NCI-H1436 treated with DMSO at 0.1 percent for 48 hours (cell line): ENCODE measurements at places on chromosomes 3 and 15.

DNA sequence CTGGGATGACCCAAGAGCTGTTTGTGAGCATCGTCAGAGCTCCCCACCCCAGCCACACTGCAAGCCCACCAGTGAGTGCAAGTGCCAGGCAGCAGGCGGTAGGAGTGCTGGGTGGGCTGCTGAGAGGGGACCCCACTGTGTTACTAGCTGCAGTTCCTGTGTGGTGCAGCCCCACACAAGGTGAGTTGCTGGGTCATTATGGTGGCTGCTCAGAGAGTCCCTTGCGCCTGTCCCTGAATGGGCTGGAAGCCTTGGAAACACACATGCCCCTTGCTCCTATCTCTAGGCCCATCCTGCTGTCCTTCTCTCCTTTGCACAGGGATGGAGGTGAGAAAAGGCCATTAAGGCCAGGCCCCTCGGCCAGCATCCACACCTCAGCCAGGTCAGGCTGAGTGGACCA, 83.7 kb downstream of the SEC22A start:
- no peak for DNase-seq

GRCh38 chr3:129543156-129543790, at the start of gene H1-8:
TSS of gene H1-8 (plus strand) at chr3:129543175. CDS start at chr3:129543219, 44 bp downstream.
- DNase-seq = no peak

DNA sequence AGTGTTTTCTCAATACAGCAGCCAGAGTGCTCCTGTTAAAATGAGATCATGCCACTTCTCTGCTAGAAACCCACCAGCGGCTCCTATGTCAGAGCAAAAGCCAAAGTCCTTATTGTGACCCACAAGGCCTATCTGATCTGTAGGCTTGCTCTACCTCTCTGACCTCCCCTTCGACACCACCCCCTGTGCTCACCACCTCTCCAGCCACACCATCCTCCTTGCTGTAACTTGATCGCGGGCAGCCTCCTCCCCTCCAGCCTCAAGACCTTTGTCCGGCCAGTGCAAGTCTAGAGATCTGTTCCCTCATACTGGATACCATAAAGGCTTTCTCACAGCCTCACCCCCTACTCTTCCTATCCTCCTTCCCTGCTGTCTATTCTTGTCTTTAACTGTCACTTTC, 1.9 kb upstream of the IGDCC4 start:
- no peak for DNase-seq

DNA sequence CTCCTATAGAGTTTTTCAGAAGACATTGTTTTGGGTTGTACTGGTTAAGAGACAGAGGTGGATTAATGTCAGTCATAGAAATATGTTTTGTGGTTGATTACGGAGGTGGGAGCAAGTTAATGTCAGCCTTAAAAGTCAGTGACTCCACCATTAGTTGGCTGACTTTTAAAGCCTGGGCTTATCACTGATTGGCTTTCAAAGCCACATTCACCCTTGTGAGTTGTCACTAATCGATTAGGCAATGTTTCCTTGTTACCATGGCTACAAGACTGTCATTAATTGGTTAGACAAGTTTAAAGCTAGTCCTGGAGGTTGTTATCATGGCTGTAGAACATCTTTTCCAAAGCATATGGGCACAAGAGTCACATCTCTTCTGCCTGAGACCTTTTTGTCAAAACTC, 73.0 kb downstream of the NEO1 start:
- no peak for DNase-seq

GRCh38 chr3:192068464-192069254, 607.7 kb downstream of the PYDC2 start:
- no peak for DNase-seq

- DNase-seq = no peak
Measured at GRCh38 chr3:183548262-183548769, 7.2 kb downstream of the KLHL6 start.

- peak; percentile 11 for DNase-seq
Measured at GRCh38 chr15:51499379-51499976, 123.1 kb downstream of the DMXL2 start.

DNA sequence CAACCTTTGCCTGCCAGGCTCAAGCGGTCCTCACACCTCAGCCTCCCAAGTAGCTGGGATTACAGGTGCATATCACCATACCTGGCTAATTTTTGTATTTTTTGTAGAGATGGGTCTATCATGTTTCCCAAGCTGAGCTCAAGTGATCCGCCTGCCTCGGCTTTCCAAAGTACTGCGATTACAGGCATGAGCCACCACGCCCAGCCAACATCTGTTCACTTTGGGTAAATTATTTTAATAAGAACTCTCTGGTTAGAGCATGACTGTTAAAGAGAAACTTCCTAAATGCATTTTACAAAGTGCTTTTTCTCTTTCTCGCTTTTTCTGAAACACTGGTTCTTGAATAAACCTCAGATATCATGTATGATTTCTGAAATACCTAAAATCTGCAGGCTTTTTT, 172.5 kb downstream of the PTPRG start:
- DNase-seq = no peak

- no peak for DNase-seq
Measured at GRCh38 chr15:56758770-56759449, 25.6 kb upstream of the ZNF280D start.

DNA sequence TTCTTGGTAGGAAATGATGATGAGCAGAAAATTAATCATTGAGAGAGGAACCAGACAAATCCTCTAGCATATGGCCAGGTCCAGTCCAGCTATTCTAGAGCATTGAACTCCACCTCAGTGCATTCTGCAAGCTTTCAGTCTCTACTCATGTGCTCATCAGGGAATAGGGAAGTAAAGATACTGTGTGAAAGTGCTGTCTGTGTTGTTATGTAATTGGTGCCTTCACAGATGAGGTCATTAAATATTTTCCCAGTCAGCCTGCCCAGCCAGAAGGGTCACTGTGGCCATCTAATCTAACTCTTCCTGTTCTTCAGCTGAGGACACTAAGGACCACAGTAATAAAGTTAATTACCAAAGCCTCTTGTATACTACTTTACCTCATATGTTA, 28.2 kb downstream of the C3orf62 start:
- DNase-seq = no peak

DNA sequence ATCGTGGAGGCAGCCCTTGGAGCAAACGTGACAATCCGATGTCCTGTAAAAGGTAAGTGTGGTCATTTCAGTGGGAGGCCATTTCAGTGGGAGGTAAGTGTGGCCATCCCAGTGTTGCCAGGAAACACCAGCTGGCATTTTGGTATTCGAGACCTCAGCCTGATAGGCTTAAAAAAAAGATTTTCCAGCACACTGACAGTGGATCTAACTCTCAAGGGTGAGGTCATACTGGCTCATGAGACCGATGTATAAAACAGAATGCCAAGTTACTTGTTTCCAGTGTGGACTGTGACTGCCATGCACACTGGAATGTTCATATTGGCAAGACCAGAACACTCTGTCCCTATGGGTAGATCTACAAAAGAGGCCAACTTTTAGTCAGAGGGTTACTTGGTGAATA, 244.4 kb upstream of the GOLGA6L4 start:
- DNase-seq = no peak

DNA sequence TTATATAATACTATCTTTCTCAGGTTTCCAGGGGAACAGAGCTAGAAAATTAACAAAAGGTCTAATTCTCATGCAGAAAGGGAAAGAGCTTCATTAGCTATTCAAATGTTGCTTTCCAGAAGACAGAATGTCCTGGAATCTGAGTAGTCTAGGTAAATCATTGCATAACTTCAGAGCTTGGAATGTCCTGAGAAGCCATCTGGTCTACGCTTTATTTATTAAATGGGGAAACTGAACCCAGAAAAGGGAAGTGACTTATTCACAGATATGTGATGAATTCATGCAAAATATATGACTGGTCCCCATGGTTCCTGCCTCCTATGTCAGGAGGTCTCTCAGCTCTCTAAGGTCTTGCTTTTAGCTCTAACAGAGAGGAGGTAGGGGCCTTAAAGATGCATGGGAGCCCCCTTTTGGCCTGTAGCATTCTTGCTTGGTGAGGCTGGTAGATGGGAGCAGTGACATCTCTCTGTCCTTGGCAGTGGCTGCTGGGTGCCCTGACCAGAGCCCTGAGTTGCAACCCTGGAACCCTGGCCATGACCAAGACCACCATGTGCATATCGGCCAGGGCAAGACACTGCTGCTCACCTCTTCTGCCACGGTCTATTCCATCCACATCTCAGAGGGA, 99.2 kb downstream of the CEMIP start:
- no peak for DNase-seq

GRCh38 chr3:174859756-174860155, 622 bp downstream of the NAALADL2 start:
- DNase-seq = no peak

DNA sequence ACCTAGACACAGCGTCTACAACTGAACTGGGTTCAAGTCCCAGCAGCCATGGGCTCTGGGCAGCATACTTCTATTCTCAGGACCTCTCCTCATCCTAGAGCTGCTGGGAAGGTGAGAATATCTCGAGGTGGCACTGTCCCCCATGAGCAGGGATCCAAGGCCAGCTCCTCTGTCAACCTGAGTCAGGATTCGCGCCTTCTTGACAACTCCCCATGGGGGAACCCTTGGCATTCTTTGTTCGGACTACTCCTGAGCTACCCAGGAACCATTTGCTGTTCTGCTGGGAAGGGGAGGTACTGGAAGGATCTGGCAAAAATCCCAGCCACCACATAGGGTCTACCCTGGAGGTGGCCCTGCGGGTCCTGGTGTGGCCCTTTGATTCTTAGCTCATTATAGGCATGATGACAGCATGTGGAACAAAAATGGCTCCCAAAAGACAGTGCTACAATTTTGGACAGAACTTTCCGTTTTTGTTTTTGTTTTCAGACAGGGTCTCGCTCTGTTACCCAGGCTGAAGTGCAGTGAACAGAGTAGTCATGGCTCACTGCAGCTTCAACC, 22.3 kb downstream of the PLXNB1 start:
- no peak for DNase-seq

DNA sequence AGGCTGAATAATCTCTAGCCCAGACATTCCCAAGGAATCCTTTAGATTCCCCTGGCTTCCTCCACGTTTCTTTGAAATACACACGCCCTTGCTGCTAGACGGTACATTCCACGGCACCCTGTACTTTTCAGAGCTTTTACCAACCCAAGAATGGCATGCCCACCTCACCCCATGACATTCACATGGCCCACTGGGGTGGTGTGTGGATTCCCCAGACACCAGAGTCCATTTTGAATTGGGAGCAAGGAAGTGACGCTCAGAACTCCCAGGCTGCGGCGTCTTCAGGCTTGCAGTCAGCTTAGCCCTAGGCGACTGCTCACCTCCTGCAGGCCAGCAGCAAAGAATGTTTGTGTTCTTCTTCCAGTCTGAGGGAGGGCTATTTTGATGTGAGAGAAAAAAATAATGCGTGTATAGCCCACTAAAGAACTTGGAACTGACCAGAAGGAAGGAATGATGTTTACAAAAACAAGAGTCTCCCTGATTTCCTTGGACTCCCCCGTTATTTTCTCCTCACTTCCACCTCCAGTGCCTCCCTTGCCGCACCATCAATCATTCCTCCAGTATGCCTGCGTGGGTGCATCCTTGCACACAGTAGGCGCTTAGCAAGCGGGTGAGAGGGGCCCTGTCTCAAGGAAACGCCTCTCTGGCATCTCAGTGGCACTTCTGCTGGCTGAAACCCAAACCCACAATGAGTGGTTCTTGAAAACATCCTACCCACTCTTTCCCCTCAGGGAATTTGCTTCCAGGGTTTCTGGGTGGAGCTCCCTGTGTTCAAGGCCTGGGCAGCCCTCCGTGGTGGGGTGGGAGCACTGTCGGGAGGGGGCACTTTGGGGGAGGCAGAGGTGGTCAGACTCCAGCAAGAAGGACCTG, 59.9 kb downstream of the SMAD6 start:
- DNase-seq = no peak

- DNase-seq = no peak
Measured at GRCh38 chr15:42955518-42955917, 34.9 kb upstream of the TTBK2 start.

GRCh38 chr3:138348754-138349739, 668 bp downstream of the MRAS start:
- no peak for DNase-seq

- no peak for DNase-seq
Measured at GRCh38 chr3:98784666-98785600, 21.8 kb downstream of the ST3GAL6 start.

DNA sequence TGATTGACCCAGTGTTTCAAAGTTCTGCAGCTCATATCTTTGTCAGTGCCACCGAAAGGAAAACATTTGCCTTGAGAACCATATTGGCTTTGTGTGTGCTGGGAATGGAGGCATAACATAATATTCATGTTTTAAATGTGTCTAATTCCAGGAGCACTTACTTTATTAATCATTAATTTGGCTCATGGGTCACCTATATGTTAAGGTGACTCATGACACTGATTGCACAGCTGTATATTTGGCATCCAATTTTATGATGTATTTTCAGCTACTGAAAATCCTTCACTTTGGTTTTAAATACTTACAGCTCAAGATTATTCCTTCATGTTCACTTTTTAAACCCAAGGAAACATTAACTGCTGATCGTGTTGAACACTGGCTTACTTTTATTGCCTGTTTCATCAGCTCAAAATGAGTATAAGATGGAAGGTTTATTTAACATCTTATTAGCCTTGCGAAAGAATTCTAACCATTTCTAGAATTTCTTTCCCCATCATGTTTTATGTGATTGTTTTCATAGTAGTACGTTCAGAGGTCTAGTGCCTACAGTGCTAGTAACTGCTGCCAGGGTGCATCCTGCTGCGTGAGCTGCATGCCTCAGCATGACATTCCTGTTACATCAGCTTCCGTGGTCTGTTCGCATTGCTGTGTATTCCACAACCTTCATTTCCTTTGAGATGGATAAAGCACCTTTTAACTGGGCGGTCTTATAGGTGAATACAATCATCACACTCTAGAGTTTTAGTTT, 63.7 kb downstream of the LRCH3 start:
- DNase-seq = no peak

GRCh38 chr3:117603097-117603496, 893.5 kb downstream of the TUSC7 start:
- DNase-seq = no peak

DNA sequence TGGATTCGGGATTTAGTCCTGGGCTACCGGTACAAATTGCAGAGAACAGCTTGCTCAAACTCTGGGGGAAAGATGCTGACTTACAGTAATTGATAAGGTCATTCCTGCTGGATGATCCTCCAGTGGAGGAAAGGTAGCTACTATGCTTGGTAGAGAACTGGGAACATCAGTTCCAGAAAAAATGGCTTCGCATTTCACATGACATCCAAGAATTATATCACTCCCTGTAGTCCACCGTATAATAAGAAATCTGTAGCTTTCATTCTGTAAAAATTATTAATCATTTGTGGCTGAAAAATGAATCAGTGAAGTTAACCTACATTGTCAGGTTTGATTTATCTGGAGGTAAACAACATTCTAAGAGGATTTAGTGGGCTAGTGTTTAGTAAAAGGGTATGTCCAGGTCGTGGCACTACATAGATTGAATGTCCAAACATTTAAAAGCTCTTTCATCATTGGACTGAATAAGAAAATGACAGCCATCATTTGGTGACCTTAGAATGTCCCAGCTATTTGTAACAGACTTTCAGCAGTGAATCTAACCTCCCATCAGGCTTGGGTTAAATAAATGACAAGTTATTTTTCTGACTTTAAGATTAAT, 203.2 kb upstream of the TMCO5A start:
- DNase-seq = no peak

GRCh38 chr3:189235214-189235613, 63.4 kb downstream of the TPRG1 start:
- DNase-seq = no peak

- no peak for DNase-seq
Measured at GRCh38 chr15:77416148-77416455, 3.8 kb downstream of the PEAK1 start.
